ENCODE measurements at places on chromosomes 7 and 10.

DNA sequence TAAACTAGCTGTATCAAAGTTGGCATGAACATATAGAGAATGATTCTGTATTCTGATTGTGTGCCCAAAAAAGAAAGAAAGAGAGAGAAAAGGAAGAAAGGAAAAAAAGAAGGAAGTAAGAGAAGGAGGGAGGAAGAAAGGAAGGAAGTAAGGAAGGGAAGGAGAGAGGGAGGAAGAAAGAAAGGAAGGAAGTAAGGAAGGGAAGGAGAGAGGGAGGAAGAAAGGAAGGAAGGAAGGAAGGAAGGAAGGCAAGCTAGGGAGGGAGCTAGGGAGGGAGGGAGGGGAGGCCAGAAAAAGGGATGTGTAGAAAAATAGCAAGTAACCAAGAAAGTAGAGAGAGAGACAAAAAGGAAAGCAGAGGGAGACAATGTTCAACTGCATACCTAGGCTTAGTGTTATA lies 60.7 kb upstream of the TARP start:
- no peak for DNase-seq

DNA sequence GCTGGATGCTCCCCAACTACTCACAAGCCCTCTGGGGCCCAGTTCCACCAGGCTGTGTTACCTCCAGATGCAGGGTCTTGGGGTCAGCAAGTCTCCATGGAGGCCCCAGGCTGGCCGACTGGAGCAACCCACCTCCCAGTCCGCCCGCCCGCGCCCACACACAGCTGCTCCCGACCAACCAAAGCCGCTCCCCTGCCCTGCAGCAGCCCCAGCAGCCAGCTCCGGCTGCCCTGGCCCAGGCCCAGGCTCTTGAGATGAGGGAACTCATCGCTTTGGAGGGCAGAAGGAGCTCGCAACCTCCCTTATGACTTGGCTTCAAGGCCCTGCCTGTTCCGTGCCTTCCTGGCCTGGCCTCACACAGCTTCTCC lies 47.2 kb downstream of the LRRC20 start:
- no peak for DNase-seq

GRCh38 chr10:109203646-109204353 lies 719.5 kb downstream of the XPNPEP1 start:
- DNase-seq = no peak

DNA sequence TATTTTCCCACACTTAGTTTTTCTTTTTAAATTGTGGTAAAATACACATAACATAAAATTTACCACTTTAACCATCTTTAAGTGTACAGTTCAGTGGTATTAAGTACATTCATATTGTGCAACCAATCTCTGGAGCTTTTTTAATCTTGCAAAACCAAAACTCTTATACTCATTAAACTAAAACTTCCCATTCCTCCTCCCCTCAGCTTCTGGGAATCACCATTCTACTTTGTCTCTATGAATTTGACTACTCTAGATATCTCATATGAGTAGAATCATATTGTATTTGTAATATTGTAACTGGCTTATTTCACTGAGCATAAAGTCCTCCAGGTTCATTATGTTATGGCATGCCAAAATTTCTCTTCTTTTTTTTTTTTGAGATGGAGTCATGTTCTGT lies 86.4 kb upstream of the JAZF1 start:
- DNase-seq = no peak

DNA sequence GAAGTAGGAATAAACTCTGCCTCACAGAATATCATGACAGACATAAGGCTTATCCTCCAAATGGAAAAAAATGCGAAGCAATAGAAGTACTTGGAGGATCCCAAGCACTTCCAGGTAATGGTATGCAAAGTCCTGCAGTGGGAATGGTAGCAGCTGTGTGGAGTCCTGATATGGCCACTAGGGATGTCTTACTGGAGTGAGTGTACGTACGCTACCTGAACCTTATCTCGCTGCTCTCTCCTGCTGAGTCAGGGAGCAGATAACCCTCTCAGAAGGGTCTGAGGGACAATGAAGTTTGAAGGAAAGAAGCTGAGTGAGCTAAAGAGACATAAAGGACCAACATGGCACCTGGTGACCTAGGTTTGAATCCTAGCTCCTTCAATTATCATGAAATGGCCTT lies 42.2 kb downstream of the CH25H start:
- DNase-seq = no peak

GRCh38 chr7:28815369-28815927 lies 142.7 kb downstream of the TRIL start:
- no peak for DNase-seq

DNA sequence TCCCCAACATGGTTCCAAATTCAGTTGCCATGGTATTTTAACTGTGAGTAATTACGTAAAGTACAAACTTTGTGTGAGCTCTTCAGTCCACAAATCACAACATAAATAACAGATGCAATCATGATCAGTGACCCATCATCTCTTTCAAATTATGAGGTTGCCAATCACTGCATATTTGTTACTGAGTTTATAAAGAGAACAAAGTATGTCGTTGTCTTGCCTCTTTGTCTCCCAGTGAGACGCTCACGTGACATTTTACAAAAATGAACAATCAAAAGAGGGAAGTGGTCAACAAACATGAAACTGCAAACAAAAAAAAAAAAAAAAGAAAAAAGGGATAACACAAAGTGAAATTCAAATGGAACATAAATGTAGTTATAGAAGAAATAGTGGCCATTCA lies 122.7 kb upstream of the PDSS1 start:
- DNase-seq = no peak

DNA sequence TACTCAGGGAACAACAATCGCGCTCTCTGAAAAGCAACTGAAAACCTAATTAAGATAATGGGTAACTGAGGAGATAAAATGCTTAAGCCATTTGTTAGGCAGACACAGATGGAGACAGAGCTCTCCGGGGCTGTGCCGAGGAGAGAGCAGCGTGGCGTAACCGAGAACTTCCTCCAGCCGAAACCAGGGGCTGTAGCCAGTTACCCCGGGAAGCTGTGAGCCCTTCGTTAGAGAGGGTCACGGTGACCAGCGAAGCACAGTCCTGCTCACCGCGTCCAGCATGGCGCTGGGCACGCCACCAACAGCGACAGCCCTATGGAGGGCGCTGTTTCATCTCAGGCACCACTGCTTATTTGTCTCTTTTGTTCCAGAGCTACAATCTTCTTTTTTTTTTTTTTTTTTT lies 16.1 kb downstream of the PAPOLB start:
- DNase-seq = peak; percentile 27

DNA sequence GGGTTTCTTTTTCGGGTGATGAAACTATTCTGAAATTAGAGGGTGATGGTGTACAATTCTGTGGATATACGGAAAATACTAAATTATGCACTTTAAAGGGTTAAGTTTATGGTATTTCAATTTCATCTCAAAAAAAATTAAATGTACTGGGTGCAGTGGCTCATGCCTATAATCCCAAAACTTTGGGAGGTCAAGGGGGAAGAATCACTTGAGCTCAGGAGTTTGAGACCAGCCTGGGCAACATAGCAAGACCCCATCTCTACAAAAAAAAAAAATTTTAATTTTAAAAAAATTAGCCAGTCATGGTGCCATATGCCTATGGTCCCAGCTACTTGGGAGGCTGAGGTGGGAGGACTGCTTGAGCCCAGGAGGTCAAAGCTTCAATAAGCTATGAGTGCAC lies 57.0 kb downstream of the SMURF1 start:
- no peak for DNase-seq

- DNase-seq = no peak
Observed at GRCh38 chr7:33742521-33742920, 162.8 kb upstream of the BMPER start.

DNA sequence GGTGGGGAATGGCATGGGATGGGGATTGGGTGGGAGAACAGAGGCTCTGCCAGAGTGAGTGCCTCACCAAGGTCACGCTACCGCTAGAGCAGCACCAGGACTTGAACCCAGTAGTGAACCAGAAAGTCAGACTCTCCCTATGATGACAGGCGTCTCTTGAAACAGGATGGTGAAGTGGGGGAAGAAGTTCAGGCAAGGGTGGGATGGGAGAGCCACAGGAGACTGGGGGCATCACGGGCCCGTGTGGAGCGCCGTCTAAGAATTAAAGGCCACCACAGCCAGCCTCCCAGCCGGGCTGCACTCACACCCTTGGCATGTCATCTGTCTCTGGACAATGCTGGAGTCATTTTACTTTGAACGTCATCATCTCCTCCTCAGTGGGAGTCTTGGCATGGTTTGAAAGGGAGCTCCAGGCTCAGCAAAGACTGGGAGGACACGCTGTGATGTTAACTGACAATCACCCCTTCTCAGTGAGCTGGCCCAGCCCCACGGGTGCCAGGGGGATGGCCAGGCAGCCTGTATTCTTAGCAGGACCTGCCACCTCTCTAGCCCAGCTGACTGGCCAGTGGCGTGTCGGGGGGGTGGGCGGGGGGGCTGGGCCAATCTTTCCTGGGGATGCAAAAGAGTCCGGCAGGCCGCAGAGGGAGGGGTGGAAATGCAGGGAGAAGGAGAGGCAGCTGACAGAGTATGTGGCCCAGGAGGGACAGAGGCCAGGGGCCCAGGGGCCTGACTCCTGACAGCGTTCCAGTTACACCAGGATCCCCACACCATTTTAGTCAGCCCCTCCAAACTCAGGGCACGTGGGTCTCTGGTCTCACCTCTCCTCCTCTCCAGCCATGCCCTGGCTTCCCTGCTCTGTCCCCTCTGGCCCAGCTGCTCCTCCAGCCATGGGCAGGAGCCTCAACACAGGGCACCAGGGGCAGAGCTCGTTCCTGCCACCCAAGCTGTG lies 96.2 kb downstream of the VOPP1 start:
- DNase-seq = peak; percentile 29

DNA sequence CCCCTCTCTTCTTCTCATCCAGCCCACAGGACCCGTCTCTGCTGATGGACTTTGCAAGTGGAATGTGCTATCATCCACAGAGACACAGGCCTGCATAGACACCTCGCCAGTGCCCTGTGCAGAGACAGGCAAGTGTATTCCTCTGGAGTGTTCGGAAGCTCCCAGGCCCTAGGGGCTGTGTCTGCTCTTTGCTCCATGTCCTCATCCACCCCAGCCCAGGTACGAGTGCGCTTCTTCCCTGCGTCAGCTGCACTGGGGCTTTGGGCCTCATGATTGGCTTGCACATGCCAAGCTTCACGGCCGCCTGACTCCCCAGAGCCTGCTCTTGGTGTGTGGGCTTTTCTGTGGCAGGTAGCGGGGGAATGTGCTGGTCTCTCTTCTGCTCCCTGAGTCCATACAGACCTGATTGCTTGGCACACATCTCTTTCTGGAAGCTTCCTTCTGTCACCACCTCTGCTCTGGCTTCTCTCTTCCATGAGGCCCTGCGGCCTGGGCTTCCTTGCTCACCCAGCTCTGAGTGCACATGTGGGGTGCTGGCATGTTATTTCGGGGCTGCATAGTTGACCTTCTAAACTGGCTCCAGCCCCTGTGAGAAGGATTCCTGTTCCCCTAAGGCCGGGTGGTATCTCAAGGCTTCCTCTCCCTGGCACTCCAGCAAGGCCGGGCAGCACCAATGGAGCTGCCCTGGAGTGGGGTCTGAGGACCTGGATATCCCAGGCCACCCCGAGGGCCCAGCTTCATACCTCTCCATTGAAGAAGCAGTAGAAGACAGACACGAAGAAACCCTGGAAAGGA lies 27.8 kb downstream of the CRHR2 start:
- DNase-seq = no peak

DNA sequence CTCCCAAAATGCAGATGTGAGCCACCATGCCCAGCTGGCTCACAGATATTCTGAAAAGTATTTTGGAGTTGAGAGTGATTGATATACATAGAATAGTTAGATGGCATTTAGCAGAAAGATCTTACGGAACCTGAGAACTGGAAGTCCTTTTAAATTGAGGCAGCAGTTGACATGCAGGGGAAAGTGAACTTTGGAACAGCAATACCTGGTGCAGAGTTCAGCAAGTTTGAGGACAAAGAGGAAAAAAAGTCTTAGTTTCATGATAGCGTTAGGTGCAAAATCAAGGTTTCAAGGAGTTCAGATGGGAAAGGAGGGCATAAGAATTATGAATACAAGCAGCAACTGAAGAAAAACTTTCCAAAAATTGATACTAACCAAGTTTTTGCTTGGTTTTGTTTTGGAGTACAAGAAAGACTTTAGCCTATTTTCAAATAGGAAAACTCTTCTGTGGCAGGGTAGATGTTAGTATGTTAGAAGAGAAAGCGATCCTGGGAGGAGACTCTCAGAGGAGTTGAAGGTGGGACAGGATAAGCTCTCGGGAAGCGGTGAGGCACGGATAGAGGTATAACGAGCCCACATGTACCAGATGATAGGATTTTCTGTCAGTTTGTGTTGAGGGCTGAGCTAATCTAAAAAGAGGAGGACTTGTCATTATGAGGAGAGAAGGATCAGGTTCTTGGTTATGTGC lies 28.0 kb upstream of the STMP1 start:
- no peak for DNase-seq

DNA sequence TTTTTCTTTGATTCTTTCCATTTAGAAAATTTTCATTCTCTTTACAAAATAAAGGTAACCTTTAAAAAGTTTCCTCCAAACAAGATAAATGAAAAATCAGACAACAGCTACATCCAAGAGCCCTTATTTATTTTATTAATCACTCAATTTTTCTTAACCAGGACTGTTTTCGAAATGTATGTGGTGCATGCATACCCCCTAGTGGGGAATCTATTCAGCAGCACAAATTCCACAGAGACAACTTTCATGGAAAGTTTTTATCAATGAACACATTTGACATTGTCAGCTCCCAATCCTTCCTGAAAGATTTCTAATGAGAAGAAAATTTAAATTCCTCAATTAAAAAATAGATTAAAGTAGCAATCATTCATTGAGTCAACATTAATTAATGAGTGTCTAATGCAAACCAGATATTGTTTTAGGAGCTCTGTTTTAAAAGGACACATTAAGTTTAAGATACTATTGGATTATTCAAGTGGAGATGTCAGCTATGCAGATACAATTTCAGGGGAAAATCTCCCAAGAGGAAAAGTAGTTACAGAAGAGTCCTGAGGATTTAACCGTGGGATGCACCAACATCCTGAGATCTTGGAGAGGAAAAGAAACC lies 5.2 kb upstream of the HTR7 start:
- no peak for DNase-seq

DNA sequence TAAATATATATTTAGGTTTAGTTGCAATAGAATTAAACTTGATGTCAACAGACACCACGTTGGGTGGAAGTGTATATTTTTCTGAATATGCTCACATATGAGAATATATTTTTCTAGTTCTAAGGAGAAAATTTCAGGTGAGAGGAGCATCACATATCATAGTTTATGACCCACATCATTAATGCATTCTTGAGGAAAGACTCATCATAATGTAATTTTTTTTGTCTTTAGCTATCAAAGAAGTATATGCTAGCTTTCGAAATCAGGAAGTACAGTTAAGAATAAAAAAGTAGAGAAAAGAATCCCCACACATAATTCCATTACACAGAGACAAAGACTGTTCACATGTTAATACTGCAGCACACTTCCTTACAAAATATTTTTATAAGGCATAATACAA lies 30.4 kb downstream of the A1CF start:
- no peak for DNase-seq

GRCh38 chr10:128241023-128241422 lies 114.8 kb upstream of the MKI67 start:
- DNase-seq = no peak

All from amygdala (tissue), 56 donors.